ENCODE measurements at places on chromosomes 12 and 14. TPM values are rescaled to one million over a fixed set of nuclear protein-coding genes. Genes with fewer than 3 reads are reported as not detected.

Gene RNASE4
- polyA plus RNA-seq = 9.0 TPM

Gene CLMN
- polyA plus RNA-seq = 8.2 TPM

Gene SLC39A5
- not detected for polyA plus RNA-seq

Gene YLPM1
- 15.6 TPM for polyA plus RNA-seq

Gene ENDOU
- not detected for polyA plus RNA-seq

Gene SMCO2
- polyA plus RNA-seq = not detected
